Epithelial cell of proximal tubule (primary cell): ENCODE measurements at places on chromosomes 4 and X.

DNA sequence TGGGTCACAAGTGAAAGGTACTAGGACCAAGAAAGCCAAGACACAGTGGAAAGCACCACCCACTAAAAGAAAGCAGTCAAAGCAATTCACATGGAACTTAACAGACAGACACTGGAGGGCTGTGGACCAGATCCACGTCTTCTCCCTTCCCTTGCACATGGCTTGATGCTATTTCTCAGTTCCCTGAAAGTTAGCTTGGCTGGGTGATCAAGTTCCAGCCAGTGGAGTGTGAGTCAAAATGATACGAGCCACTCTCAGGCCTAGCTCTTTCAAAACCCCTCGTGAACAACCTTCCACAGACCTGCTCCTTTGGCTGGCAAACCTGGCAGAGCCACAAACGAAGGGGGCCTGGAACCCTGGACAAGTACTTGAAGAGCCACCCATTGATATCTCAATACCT lies 52.0 kb downstream of the RELL1 start:
- no peak for DNase-seq

DNA sequence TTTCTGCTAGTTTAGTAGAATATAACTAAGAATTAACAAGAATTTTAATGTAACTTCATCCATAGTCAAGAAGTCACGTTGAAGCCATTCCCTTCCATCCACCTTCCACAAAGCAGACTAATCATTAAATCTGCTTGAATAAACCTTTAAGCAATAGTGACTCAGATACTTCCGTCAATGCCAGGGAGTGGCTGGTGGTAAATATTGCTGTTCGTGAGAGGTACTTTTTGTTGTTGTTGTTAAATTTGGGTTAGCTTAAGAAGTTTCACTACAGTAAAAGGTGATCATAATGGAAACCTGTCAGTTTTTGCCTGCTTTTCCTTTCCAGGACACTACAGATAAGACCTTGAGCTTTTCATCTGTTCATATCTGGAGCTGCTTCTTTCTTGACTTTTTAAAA lies 316.3 kb downstream of the TMA16 start:
- DNase-seq: no peak

DNA sequence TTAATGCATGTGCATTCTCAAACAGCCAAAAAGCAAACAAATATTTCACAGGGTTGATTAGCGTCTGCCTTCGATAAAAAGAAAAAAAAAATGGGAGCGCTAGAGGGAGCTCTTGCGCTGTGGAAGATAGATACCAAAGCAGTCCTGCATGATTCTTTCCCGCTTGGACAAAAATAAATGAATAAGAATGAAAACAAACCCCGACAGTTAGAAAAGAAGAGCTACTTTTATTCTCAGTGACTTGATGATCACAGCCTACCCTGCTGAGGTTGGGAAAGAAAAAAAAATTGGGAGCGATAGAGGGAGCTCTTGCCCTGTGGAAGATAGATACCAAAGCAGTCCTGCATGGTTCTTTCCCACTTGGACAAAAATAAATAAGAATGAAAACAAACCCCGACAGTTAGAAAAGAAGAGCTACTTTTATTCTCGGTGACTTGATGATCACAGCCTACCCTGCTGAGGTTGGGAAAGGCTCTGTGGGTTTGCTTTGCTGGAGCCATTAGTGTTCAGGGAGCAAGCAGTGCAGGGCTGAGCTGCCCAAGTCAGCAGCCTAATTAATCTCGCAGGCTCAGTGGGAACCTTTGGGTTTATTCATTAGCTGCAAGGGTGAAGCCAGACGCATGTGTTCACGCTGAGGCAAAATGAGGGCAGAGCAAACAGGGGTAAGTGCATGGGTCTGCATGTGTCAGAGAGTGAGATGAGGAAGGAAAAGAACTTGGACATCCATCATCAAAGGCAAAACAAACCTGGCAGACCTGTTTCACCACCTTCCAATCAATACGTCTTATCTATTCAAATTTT lies 249.3 kb upstream of the PRKX start:
- no peak for DNase-seq

DNA sequence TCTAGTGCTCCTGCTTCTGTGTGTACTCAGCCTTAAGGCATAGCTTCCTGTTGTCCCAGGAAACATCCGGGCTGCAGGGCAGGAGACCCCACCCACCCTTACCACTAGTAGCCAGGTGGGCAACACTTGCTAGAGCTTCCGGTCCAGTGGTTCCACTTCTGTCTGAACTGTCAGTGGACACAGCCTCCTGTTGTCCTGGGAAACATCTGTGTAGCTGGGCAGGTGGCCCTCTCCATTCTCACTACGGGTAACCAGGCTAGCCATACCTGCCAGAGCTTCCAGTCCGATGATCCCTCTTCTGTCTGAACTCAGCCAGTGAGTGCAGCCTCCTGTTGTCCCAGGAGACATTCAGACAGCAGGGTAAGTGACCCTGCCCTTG lies 372.2 kb downstream of the INPP4B start:
- DNase-seq: no peak

- DNase-seq: no peak
Observed at GRCh38 chrX:50980251-50980650, 69.7 kb downstream of the BMP15 start.

GRCh38 chr4:3473181-3473950 lies 10.3 kb downstream of the DOK7 start:
- DNase-seq: no peak

DNA sequence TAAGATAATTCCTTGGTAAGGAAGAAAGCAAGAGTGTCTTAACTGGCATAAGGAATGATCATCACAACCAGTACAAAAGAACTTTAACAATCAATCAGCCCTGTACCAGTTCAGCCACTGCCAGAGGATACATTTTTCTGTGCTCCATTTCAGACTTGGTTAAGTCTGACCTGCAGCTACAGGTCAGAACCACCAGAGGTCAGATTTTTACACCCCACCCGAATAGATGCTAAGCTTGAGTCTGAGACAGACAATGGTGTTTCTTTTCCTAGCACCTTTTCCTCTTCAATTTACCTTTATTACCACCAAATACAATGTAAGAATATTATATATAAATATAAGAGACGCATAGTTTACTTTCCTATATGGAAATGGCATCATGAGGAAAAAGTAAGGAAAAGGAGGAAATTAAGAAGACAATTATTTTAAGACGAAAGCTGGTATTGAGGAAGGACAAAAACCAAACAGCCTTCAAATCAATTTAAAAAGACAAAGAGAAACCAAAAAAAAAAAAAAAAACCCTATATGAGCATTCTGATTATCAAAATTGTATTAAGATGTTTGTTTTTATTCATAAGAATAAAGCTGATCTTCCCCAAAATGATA lies 215.3 kb upstream of the TTC29 start:
- no peak for DNase-seq
